ENCODE measurements at places on chromosomes 12 and 14. TPM values are rescaled to one million over a fixed set of nuclear protein-coding genes. Genes with fewer than 3 reads are reported as not detected.

The CLEC7A gene
- total RNA-seq: 0.17 TPM

The RNFT2 gene
- total RNA-seq: 11.8 TPM

GRCh38 chr12:122526683-122527477, at the start of the genes KNTC1 and RSRC2:
Gene KNTC1 (plus strand): TSS chr12:122527249. CDS start chr12:122530064, 2,815 bp downstream.
Gene RSRC2 (minus strand): TSS chr12:122526936. CDS start chr12:122526853, 83 bp downstream.
- peaks cover 43% of the 10 kb centered on the region for H3K4me1 ChIP-seq
- no peak within 1 kb of the TSS for H3K27ac ChIP-seq
- no peaks in the 10 kb centered on the region for H3K27me3 ChIP-seq
- H3K36me3 ChIP-seq: peaks cover 31% of the 10 kb centered on the region
- DNase-seq: peak; percentile 99

GRCh38 chr12:27009881-27010301, 4.3 kb downstream of the TM7SF3 start:
- no peak overlapping the region for H3K27ac ChIP-seq
- H3K4me3 ChIP-seq: no peak overlapping the region
- peaks cover 47% of the 10 kb centered on the region for H3K4me1 ChIP-seq
- no peak for DNase-seq
- peaks cover 16% of the 10 kb centered on the region for H3K36me3 ChIP-seq
- H3K27me3 ChIP-seq: no peaks in the 10 kb centered on the region

DNA sequence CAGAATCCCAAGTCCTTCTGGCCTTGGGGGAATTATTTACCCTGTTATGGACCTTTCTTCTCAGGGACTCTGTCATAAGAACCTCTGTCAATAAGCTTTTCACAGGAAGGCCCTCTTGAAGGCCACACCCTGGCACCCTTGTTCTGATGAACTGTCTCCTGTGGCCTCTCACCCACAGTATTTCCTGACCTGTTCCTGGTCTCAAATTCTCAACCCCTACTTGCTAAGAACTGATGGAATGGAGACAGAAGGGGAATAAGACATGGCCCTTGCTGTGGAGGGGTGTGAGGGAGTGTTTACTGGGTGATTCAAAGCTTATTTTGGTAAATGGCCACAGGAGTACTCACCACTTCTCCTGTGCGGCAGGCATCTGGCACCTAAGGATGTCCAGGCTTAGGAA, 1082.9 kb downstream of the BCL11B start:
- DNase-seq: peak; percentile 38
- peak overlapping the region; percentile 75 for H3K4me3 ChIP-seq
- peaks cover 13% of the 10 kb centered on the region for H3K36me3 ChIP-seq
- H3K4me1 ChIP-seq: peaks cover 100% of the 10 kb centered on the region
- H3K27ac ChIP-seq: peak overlapping the region; percentile 97

DNA sequence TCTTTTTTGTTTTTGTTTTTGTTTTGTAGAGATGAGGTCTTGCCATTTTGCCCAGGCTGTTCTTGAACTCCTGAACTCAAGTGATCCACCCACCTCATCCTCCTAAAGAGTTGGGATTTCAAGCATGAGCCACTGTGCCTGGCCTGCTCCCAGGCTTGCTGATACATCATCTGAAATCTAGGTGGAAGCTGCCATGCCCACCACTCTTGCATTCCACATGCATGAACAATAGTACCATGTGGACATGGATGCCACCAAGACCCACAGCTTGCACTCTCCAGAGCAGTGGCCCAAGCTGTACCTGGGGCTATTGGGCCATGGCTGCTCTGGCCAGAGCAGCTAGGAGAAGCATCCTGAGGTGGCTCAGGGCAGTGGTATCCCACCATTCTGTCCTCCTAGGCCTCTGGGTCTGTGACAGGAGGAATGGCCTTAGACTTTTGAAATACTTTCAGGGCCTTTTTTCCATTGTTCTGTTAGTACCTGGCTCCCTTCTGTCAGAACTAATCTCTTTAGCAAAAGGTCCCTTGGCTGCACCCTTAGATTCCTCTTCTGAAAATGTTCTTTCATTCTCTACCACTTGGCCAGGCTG, 13.7 kb downstream of the FLVCR2 start:
- no peak for DNase-seq
- no peaks in the 10 kb centered on the region for H3K27me3 ChIP-seq
- peaks cover 1% of the 10 kb centered on the region for H3K36me3 ChIP-seq
- H3K27ac ChIP-seq: no peak overlapping the region

Measured in activated T-helper 1 cell treated with anti-CD3 and anti-CD28 coated beads, Interleukin-12 subunit alpha, Interleukin-12 subunit beta, Interleukin-2, Interleukin-4 antibody, amounts not matched to agents 30 ng/mL and 10 ng/mL and 1 ng/mL, durations not matched to agents 14 hours and 24 hours and 36 hours (primary cell).